A549 treated with DMSO at 1 μM for 4 hours (cell line): ENCODE measurements at places on chromosomes 4 and X. TPM values are rescaled to one million over a fixed set of nuclear protein-coding genes. Genes with fewer than 3 reads are reported as not detected.

The BEX2 gene
- total RNA-seq = 8.5 to 13.9 TPM (median 9.9 TPM) in 5 replicates

The HTN3 gene
- total RNA-seq = not detected in 5 replicates

The AIFM1 gene
- 69.6 to 76.8 TPM (median 74.0 TPM) in 5 replicates for total RNA-seq

The PCDH11X gene
- 0.01 to 0.02 TPM (median 0.02 TPM) in 3 of 5 replicates, not detected in the others for total RNA-seq

The DIPK2B gene
- 0.05 TPM in 1 of 5 replicates, not detected in the others for total RNA-seq

The SUPT20HL1 gene
- not detected in 5 replicates for total RNA-seq

The NR3C2 gene
- total RNA-seq = 0.02 TPM in 1 of 5 replicates, not detected in the others

The ARHGAP6 gene
- not detected in 5 replicates for total RNA-seq

The PCDH18 gene
- not detected in 5 replicates for total RNA-seq

The SASH3 gene
- not detected in 5 replicates for total RNA-seq

The ASB12 gene
- total RNA-seq = 0.07 to 0.08 TPM in 2 of 5 replicates, not detected in the others

The PCDH7 gene
- total RNA-seq = 0.09 to 0.41 TPM (median 0.11 TPM) in 5 replicates

The SLIT2 gene
- total RNA-seq = 0.03 to 0.08 TPM (median 0.06 TPM) in 3 of 5 replicates, not detected in the others

The SPANXB1 gene
- total RNA-seq = 2.2 to 4.0 TPM (median 3.3 TPM) in 5 replicates

The ARHGEF9 gene
- total RNA-seq = 3.8 to 6.3 TPM (median 5.5 TPM) in 5 replicates

The CFAP97 gene
- total RNA-seq = 11.2 to 16.9 TPM (median 14.0 TPM) in 5 replicates

The STIM2 gene
- total RNA-seq = 12.8 to 16.3 TPM (median 15.5 TPM) in 5 replicates

The CDKL5 gene
- total RNA-seq = 3.8 to 7.0 TPM (median 6.2 TPM) in 5 replicates

The HTN1 gene
- total RNA-seq = not detected in 5 replicates

The GABRG1 gene
- not detected in 5 replicates for total RNA-seq

The MAGEB18 gene
- not detected in 5 replicates for total RNA-seq

The HPGDS gene
- not detected in 5 replicates for total RNA-seq

The SERTM2 gene
- not detected in 5 replicates for total RNA-seq

The RXFP1 gene
- not detected in 5 replicates for total RNA-seq

The MAGEA9B gene
- total RNA-seq = 0.07 TPM in 1 of 5 replicates, not detected in the others

The VCX gene
- total RNA-seq = not detected in 5 replicates

The EREG gene
- total RNA-seq = 36.8 to 62.3 TPM (median 54.9 TPM) in 5 replicates

The TIGD4 gene
- total RNA-seq = 0.09 to 0.31 TPM (median 0.23 TPM) in 5 replicates

The GPR173 gene
- total RNA-seq = 0.01 to 0.02 TPM in 2 of 5 replicates, not detected in the others

The GAGE12J gene
- total RNA-seq = not detected in 5 replicates

The TMPRSS11E gene
- total RNA-seq = not detected in 5 replicates

The RTL3 gene
- total RNA-seq = 0.06 TPM in 1 of 5 replicates, not detected in the others

The NAT8L gene
- 11.9 to 15.4 TPM (median 13.8 TPM) in 5 replicates for total RNA-seq

The LANCL3 gene
- 0.01 TPM in 1 of 5 replicates, not detected in the others for total RNA-seq

The MAGEA10 gene
- 0.04 to 0.06 TPM (median 0.05 TPM) in 3 of 5 replicates, not detected in the others for total RNA-seq

The MAP7D3 gene
- 12.1 to 15.1 TPM (median 14.3 TPM) in 5 replicates for total RNA-seq

The HGFAC gene
- 0.20 to 0.41 TPM (median 0.30 TPM) in 5 replicates for total RNA-seq

The PSMD10 gene
- total RNA-seq = 73.7 to 90.7 TPM (median 80.8 TPM) in 5 replicates

The MAGEA3 gene
- 2.8 to 5.4 TPM (median 3.4 TPM) in 5 replicates for total RNA-seq

The ANXA3 gene
- 57.8 to 68.9 TPM (median 63.1 TPM) in 5 replicates for total RNA-seq

The HOPX gene
- total RNA-seq = not detected in 5 replicates

The NEUROG2 gene
- not detected in 5 replicates for total RNA-seq

The ASMTL gene
- 16.9 to 20.6 TPM (median 19.6 TPM) in 5 replicates for total RNA-seq

The FABP2 gene
- total RNA-seq = not detected in 5 replicates
